Cortex of kidney (tissue), 1 donor: ENCODE measurements at places on chromosomes 1 and 21.

DNA sequence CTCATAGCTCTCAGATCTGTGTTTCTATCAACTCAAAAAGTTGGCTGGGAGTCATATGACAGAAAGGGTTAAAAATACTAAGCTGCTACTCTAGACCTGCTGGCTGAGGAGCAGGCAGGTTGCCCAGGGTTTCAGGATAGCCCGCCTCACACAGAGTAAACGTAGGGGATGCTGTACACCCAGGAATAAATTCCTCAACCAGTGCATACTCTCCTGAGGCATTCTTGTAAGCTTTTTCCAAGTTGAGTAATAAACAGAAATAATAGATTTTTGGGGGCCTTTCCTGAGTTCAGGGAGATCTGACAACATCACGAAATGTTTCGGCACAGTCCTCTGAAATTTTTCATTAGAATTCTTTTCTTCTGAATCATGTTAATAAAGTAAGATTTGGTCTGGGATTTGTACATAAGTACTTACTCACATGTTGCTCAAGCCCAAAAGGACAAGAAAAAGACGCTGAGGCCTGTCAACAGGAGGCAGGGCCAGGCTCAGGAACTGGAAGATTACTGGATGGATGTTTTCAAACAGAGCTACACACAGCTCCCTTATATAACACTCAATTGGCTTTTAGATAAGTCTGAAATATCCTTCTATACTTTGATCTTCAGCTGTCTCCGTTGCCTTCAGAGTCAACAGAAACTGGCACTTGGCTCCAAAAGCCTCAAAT lies 41.0 kb downstream of the TGFBR3 start:
- no peak for DNase-seq

GRCh38 chr1:212586206-212587015 lies 22.1 kb upstream of the ATF3 start:
- DNase-seq = no peak

DNA sequence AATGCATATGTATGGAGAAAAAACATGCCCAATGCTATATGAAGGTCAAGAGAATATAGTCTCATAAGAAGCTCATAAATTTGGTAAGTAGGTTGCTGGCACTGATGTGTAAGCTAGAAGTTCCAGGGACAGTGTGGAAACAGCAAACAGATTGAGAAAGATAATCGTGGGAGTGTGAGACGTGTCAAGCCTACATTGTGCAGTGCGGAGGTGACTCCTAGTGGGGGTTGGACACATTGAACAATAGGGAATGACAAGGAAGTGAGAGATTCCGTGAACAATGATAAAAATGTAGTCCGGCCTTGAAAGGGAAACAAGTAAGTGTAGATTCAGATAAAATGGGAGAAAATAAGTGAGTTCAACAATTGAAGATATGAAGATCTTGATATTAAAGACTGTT lies 788.4 kb upstream of the PRMT6 start:
- DNase-seq = no peak

GRCh38 chr1:96918406-96918805 lies 196.8 kb downstream of the PTBP2 start:
- no peak for DNase-seq

DNA sequence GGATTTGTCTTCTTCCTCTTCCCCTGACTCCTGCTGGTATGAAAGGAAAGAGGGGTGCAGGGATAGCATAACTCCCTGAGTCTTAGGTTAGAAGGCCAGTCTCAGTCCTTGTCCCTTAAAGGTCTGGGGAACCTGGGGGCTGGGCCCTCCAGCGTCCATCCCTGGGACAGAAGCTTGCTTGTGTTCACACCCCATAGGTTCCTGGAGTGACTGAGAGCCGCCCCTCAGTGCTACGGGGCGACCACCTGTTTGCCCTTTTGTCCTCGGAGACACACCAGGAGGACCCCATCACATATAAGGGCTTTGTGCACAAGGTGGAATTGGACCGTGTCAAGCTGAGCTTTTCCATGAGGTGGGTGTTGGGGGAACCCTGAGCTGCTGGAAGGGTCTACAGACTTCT lies 13.1 kb downstream of the RHOC start:
- DNase-seq = no peak

GRCh38 chr1:43853161-43853921 lies 80.3 kb upstream of the ARTN start:
- no peak for DNase-seq

DNA sequence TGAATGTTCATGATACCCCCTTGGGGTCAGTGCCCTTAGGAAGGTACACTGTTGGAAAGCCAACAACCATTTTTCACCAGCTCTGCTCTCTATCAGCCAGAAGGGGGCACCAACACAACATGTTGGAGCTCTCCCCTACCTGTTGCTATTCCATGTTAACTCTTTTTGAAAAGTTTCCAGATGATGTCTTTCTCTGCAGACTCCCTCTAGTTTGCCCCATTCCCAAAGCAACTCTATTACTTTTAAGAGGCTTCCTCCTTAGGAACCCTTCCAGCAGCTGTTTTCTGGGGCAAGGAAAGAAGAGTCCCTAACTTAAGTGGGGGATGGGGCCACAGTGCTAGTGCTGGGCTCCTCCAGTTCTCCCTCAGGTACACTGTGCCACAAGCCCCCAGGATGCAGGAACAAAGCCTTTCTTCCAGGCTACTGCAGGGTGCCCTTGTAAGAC lies 22.9 kb upstream of the NDC1 start:
- DNase-seq = no peak

- no peak for DNase-seq
Measured at GRCh38 chr1:181140398-181140797, 51.9 kb downstream of the IER5 start.

GRCh38 chr21:32030146-32030652 lies 157.4 kb downstream of the HUNK start:
- DNase-seq = no peak

DNA sequence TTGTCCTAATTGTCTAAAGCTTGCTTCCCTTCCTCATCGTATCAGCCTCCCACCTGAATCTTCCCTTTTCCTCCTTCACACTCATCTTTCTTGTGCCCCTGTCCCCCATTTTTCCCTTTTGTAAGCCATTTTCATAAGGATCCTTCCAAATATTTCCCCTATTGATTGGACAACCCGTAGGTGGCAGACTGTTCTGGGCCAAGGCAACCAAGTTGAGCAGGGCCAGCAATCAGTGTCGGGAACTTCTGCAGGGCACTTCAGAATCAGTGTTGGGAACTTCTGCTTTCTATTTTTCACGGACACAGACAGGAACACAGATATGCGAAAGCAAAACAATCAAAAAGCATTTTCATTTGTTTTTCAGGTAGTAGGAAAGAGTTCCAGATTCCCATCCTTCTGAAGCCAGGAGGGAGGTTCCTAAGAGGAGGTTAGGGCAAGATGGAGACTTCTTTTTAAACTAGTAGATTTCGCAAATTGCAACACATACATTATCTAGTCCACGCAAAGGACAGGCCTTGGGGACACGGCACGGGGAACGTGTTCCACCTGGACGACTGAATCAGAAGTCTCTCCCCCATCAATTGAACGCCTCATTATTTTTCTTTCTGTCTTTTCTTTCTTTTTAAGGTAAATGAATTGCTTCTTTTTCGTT lies 691 bp upstream of the MPZL1 start:
- no peak for DNase-seq

DNA sequence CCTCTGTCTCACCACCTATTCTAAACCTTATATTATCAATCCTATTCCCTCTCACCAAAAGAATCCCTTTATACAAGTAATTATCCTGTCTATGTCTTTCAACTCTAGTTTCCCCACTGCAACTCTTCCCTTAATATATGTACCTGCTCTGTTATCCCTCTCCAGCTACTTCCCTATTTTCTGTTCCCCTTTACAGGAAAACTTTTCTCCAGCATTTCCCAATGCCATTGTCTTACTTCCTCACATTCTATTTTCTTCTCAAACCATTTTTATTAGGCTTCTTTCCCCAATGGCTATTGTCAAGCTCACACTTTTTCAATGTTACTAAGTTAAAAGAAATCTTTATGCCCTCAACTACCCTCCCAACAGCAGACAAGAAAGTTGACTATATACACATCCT lies 11.6 kb downstream of the DPYD start:
- DNase-seq = no peak
